ENCODE measurements at places on chromosomes 3 and 15.

DNA sequence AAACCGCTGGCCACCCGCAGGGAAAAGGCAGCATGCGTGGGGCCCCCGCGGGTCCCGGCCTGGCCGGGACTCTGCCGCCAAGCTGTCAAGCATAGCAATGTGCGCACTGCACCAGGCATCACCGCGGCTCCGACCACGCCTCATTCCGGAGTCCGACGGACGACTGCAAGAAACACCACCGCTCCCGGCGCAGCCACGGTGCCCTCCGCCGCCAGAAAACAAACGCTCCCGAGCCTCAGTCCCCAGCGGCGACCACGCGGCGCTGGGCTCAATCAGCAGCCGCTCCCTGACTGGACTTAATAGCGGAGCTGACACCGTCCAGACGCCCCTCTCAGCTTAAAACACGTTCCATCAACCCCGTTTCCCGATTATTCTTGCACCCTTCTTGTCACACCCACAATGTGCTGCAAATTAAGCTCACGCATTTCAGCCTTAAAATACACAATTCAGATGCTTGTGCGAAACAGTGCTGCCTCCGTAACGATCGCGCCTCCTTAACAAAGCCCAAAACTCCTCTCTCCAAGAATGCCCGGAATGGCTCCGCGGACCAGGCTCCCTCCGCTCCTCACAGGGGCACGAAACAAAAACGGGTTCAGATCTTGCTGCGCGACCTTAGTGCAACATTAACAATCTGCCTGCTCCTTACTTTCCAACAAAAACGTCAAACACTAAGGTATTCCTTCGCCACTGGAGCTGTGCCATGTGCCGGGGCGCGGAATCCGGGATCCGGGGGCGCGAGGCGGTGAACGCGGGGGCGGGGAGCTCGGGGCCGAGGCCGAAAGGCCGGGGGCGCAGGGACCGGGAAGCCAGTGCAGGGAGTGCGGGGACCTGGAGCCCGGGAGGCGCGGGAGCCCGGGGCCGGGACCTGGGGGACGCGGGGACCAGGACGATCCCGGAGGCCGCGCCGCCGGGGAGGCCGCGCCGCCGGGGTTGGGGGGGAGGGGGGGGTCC lies 655 bp downstream of the CYFIP1 start:
- peak; percentile 65 for DNase-seq

- no peak for DNase-seq
Measured at GRCh38 chr3:144662729-144663128, 691.1 kb downstream of the DIPK2A start.

DNA sequence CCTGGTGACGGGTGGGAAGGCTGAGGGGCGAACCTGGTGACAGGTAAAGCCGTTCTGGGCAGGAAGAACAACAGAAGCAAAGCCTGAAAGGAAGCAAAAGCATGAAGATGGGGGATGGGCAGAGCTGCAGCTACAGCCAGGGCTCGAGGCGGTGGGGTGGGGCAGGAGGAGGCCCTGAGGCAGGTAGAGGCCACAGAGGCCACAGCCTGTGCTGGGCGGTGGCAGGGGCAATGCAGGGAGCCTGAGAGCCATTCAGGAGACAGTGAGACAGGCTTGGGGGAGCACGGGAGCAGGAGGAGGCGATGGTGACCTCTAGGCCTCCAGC lies 8.2 kb downstream of the PCSK6 start:
- DNase-seq: no peak

- no peak for DNase-seq
Measured at GRCh38 chr3:69251078-69251805, 128.8 kb upstream of the LMOD3 start.

DNA sequence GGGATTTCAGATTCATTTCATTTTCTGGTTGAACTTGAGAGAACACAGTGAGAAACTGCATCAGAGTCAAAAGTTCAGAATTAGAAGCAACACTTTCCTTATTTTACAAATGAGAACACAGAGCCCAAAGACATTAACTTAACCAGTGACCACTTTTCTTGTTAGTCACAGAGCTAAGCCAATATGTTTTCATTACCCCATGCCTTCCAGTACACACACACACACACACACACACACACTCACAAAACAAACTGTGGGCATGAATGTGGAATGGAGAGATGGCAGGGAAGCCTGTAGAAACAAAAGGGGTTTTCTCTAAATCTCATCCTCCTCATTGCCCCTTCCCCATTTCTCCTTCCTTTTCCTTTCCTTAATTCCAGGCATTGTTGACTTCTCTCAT lies 267.4 kb upstream of the GADL1 start:
- no peak for DNase-seq

- DNase-seq: no peak
Measured at GRCh38 chr3:189449084-189449483, 182.1 kb upstream of the TP63 start.

DNA sequence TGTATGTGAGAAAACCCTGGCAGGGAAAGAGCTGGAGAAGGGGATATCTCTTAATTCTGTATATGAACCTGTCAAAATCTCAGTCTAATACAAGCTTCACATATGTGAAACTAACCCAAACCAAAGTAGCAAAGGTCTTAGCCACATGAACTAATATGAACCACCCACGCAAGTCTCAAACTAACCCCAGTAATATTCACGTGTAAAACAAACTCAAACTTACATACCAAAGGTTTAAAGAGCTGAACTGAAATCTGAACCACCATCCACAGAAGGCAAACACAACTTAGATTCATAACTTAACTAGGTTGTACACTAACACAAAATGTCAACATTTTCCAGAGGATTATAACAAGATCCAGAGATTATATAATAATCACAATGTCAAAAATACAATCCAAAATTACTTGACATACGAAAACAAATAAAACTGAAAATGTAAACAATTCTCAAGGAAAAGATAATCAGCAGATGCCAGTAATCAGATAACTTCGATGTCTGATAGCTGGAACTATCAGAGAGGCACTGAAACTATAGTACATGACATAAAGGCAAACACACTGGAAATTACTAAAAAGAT lies 64.1 kb downstream of the VPS13C start:
- no peak for DNase-seq

- no peak for DNase-seq
Measured at GRCh38 chr3:122727294-122727693, 46.7 kb downstream of the PARP14 start.
